ENCODE measurements at places on chromosomes 1 and 21.

DNA sequence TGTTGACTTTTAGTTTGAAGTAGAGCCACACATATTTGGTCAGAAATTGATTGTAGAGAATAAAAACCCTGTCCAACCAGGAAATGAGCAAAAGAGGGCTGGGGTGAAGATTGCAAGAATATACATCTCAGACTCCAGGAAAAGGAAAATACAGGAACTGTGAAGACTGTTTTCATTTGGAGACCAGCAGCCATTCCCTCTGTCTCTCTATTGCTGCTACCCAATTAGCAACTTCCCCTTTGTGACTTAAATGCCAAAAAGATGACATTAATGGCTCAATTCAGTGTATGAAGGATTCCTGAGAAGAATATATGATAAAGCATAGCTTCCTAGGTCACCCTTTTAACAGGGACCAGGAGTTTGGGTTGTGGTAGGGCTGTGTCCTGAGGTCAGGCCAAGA, 31.6 kb upstream of the CEP350 start:
- DNase-seq = no peak

GRCh38 chr1:154324669-154325582, at the start of gene ATP8B2:
TSS of gene ATP8B2 (plus strand) at chr1:154325525. CDS start at chr1:154328142, 2,617 bp downstream.
- DNase-seq = peak; percentile 75

DNA sequence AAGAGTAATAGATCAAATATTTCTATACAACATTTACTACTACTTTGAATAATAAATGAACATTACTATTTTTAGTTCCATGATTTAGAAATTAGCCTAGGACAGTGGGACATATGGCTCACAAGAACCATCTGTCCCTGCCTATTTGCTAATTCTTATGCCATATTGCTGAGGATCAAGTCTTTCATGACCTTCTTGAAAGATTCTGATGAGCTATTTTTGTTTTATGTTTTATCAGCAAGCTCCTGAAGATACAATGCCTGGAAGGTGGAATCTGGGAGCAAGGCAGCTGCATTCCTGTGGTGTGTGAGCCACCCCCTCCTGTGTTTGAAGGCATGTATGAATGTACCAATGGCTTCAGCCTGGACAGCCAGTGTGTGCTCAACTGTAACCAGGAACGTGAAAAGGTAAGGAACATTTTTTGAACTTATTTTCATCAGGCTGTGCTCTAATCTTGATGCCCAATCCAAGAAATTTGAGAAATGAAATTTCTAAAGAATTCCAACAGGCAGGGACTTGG, 326.7 kb downstream of the PAPPA2 start:
- peak; percentile 16 for DNase-seq

- no peak for DNase-seq
Observed at GRCh38 chr1:154386643-154387352, 18.3 kb upstream of the IL6R start.

GRCh38 chr1:236862615-236863211, 67.6 kb downstream of the MTR start:
- peak; percentile 7 for DNase-seq

DNA sequence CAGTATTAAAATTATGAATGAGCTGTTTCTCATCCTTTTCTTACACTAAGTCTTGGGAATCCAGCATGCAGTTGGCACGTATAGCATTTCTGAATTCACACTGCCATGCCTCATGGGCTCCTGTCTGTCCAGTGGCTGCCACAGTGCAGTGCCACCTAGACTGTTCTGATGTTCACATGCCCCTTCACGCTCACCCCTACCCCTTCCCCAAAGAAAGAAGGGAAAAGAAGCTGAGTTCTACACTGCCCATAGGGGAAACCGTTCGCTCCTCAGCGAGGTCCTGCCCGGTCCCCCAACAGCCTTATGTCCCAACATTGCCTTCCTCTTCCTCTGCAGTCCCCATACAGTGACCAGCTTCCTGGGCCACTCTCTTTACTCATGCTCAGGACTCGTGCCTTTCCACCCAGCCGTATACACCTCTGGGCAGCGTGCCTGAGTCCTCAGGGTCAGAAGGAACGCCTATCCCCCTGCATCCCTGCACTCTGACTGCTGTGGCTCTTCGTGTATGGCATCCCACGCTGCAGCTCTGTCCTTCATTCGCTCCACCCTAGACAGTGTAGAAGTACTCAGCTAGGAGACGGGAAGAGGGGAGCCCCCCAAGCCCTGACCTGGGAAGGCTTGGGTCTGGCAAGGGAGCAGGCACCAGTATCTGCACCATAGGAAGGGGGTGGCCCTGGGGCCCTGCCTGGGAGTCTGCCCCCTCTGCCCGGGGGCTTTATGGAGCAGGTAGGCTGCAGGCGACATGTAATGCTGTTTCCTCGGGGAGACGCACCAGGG, 24.1 kb upstream of the ARF1 start:
- DNase-seq = no peak

DNA sequence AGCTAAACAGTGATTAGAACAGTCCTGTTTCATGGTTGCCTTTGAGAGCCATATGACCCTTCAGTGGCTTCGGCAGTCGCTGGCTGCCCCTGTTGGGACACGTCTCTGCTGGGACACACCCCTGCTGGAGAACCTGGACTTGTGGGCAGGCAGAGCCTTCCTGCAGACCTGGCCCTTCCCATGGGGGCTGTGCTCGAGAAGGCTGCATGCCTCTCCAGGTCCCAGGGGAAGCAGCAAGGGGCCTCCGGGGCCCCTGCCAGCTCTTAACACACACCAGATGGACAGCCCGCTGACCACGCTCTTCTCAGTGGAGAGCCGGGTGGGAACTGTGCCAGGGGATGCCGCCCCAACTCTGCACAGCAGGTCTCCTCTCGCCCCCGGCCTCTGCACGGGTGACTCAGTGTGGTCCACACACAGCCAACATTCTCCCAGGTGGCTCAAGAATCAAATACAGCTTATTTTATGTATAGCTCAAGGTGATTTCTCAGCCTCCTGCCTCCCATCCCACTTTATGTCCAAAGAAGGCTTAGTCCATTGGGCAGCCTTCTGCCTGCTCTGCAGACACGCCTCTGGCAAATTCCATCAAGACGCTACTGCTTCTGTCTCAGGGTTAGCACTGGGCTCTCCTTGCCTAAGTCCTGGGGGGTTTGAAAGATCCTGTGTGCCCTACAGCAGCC, 450.8 kb downstream of the KIF26B start:
- peak; percentile 93 for DNase-seq

DNA sequence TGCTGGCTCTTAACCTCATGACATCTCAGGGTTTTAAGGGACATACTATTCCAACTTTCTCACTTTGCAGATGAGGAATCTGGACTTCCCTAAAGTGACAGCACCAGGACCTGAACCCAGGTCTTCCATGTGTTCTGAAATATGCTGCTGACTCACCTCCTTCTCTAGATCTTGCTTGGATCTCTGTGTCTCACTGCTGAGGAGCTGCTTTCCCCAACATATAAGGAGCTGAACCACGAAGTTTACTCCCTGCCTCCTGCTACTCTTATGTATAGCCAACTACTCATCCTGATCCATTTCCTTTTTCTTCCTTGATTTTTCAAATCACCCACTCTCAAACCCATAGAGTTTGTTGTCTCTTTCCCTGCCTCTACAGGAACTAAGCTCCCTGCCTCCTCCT, 38.2 kb downstream of the ALG14 start:
- no peak for DNase-seq

DNA sequence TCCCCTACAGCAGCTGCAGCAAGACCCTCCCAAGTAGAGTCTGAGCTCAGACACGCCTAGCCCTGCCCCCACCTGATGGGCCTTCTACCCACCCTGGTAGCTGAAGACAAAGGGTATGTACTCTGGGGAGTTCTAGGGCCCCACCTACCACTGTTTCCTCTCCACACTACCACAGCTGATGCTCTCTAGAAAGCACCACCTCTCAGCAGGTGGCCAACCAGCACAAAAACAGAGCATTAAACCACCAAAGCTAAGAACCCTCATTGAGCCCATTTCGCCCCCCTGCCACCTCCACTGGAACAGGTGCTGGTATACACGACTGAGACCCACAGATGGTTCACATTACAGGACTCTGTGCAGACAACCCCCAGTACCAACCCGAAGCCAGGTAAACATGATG, 258.9 kb downstream of the SETD4 start:
- no peak for DNase-seq

- no peak for DNase-seq
Observed at GRCh38 chr1:228108055-228108690, 926 bp downstream of the MRPL55 start.

GRCh38 chr1:53295295-53295694, 32.6 kb downstream of the LRP8 start:
- no peak for DNase-seq
